T-cell (primary cell): ENCODE measurements at places on chromosomes 7 and 10.

DNA sequence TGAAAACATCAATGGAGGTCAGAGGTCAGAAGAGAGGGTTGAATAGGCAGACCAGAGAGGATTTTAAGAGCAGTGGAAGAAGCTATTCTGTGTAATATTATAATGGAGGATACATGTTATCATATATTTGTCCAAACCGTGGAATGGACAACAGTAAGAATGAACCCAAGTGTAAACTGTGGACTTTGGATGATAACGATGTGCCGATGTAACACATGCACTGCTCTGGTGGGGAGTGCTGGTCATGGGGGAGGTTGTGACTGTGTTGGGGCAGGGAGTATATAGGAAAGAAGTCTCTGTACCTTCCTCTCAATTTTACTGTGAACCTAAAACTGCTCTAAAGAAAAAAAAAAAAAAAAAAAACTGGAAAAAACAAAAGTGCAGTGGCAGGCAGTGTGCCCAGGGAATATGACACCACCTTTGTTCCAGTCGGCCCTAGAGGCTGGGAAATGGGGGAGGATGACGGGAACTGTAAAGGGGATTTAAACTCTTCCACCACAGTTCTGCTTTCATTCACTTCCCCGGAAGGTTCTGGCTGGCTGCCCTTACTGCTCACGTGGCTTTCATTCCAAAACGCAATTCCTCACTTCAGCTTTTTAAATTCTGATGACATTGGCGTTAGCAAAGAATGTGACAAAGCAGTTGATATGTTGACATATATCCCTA is 113.7 kb upstream of the ANKRD1 start:
- no peak for DNase-seq

- no peak for DNase-seq
Measured at GRCh38 chr10:91493313-91493712, 83.2 kb downstream of the HECTD2 start.

GRCh38 chr7:4931943-4932342 is 27.0 kb downstream of the MMD2 start:
- DNase-seq = no peak

- no peak for DNase-seq
Measured at GRCh38 chr10:14017467-14017866, 313.3 kb downstream of the FRMD4A start.

DNA sequence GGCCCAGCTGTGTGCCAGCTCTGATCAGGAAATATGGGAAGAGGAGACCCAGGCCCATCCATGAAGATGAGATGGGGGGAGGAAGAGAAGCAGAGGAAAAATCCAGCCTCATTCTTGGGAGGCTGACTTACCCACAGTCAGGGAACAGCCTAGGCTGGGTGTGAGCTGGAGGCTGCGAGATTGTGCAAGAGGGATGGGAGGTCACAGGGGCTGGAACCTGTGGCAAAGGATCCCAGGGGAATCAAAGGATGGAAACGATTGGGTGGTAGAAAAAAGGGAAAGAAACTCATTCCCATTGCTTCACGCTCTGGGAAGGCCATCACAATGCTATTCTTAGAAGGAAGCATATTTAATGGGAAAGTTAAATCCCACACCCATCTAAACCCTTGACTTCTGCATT is 26.7 kb upstream of the CRHR2 start:
- no peak for DNase-seq

GRCh38 chr10:115558252-115558651 is 465.1 kb downstream of the ATRNL1 start:
- DNase-seq = no peak

- no peak for DNase-seq
Measured at GRCh38 chr10:93208717-93209464, 135.2 kb downstream of the CYP26A1 start.

DNA sequence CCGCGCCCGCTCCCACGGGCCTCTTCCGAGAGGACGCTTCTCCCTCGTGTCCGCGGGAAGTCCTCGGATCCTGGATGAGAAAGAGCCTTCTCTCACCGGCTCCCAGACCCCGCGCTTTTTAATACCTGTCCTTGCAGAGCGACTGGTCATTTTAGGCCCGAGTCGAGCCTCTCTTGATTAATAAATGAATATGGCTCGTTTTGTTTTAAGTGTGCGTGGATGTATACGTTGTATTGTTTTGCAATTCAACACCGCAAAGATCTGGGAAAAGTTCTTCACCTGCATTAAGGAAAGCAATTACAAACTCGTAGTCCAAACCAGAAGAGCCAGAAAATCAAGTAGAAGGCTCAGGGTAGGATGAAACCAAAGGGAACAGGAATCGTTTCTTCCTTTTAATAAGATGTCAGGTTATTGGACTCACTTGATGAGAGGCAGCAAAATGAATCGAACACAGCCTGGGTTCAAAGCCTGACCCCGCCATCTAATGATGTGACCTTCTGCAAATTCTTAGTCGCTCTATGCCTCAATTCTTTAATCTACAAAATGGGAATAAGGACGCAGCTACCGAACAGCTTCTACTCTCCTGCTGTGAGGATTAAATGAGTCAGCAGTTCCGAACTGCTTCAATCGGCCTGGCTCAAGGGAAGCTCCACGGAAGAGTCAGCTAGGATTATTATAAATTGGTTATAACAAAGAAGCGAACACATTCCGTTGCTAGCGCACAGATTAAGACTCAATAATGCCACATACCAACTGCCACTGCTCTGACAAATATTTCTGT is 277.8 kb upstream of the NEBL start:
- DNase-seq = no peak

GRCh38 chr10:46992803-46993561 is 81.8 kb downstream of the PTPN20 start:
- no peak for DNase-seq

DNA sequence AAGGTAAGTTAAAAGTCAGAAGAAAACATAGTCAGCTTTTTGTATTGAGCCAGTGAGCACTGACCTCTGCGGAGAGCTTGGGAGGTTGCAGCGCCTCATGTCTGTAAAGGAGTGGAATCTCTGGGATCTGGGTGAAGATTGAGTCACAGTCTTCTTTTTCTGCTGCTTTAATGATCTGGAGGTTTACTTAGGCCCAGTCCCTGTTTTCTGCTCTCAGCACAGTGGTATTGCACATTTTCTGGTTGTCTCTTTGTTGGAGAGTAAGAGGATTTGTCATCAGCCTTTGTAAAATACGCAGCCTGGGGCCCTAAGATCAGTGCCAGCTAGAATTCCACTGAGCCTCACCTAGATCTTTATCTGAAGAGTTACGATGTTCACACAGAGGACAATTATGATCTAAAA is 58.3 kb upstream of the GJD4 start:
- DNase-seq = no peak

DNA sequence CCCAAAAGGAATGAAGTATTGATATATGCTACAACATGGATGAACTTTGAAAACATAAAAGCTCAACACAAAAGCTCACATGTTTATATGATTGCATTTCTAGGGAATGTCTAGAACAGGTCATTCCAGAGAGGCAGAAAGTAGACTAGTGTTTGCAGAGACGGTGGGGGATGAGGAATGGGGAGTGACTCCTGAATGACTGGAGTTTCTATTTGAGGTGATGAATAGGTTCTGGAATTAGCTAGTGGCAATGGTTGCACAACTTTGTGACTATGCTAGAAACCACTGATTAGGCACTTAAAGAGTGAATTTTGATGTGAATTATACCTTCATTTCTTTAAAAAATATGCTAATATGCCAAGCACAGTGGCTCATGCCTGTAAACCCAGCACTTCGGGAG is 6.9 kb downstream of the KPNA7 start:
- DNase-seq = no peak

GRCh38 chr7:98701372-98701771 is 84.3 kb downstream of the NPTX2 start:
- DNase-seq = no peak

GRCh38 chr7:127702938-127703337 is 50.9 kb downstream of the SND1 start:
- no peak for DNase-seq

GRCh38 chr10:43292755-43293676 is 26.2 kb upstream of the RASGEF1A start:
- no peak for DNase-seq
